T-helper 17 cell (primary cell): ENCODE measurements at places on chromosomes 1 and 21.

DNA sequence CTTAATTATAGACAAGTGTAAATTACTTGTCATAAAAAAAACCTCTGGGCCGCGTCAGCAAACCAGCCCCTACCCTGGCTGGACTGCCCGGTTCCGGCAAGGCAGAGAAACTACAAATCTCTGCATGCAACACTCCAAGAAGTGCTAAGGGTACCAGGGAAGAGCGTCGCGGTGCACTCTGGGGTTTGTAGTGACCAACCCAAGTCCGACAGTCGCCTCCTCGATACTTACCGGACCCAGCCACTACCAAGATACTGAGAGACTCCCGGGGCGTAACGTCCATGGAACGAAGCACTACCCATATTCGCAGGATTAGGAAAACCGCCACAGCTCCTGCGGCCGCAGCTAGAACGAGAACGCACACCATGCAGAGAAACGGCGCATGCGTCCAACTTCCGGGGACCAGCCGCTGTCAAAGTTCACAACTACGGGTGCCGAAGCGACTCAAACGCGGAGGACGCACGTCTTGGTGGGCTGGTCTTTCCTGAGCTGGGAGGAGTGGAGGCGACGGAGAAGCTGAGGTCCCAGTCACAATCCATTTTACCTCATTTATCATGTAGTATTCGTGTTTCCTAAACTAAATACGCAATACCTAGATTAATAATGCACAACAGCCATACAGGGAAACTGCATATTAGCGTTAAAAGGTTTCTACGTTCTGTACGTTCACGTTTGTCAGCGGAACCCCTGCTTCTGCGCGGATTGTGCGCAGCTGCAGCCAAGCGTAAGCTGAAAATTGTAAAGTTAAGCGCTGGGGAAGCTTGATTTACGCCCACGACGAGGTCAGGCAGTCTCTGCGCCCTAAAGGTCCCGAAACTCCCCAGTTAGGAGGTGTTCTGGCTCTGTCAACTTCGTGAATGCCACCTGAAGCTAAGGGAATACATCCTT, at the start of gene ALG14:
Gene ALG14 (minus strand): TSS at position 420 of the 888 bp plus-strand sequence. CDS start 53 bp downstream, at position 367.
- DNase-seq = peak; percentile 83

DNA sequence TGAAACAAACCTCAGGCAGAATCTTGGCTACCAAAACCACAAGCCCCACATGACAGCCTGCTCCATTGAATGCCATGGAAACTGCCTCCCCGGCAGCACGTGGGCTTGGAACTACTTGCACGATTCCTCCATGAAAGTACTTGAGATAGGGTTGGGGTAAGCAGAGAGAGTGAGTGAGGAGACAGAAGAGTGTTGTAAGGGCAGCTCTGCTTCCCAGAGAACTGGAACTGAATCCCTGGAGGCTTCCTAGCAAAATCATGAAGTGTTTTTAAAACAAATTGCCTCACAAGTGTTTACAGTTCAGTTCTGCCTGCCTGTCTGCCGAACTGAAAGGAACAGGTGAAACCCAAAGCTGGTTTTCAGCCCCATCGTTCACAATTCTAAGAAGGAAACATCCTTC, 35.3 kb upstream of the DNASE2B start:
- no peak for DNase-seq

DNA sequence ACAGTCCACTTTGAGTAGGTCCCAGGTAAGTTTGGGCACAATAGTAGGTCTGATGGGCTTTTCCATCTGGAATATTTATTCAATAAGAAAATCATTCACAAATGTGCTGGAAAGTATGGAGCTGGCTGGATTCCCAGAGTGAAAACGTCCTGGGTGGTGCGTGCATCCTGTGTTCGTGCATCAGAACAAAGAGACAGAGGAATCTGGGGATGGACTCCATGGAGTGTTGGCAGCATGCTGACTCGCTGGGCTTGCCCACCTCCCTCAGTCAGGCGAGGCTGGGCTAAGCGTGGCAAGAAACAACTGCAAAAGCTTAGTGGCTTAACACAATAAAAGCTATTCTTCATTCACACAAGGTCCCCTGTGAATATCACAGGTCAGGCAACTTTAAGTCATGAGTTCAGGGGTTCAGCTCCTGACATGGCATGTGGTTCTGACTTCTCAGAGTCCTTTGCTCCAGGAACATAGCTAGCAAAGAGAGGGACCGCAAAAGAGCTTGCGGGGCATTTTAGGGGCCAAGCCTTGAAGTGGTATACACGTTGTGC, 151.6 kb upstream of the ZNF644 start:
- DNase-seq = no peak

GRCh38 chr1:211933946-211934714, 101.2 kb downstream of the INTS7 start:
- DNase-seq = no peak

DNA sequence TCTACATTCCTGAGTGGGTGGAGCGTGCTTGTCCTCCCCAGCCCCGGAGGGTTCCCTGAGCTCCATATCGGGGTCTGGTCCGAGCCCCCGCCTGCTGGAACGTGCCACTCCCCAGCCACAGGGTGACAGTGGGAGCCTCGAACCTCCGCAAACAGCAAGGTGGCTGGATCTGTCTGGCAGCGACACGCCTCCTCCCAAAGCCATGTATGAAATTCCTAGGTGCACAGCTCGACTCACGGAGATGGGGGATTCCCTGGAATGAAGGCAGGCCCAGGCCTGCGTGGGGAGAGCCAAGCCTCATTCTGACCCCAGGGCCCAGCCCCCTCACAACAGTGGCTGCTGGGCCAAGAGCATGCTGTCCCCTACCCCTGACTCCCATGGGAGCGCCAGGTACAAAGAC, 32.9 kb downstream of the TP73 start:
- DNase-seq = no peak

- DNase-seq = no peak
Measured at GRCh38 chr1:171819946-171820345, 21.4 kb upstream of the DNM3 start.

- no peak for DNase-seq
Measured at GRCh38 chr1:79220509-79220908, 214.0 kb upstream of the ADGRL4 start.

DNA sequence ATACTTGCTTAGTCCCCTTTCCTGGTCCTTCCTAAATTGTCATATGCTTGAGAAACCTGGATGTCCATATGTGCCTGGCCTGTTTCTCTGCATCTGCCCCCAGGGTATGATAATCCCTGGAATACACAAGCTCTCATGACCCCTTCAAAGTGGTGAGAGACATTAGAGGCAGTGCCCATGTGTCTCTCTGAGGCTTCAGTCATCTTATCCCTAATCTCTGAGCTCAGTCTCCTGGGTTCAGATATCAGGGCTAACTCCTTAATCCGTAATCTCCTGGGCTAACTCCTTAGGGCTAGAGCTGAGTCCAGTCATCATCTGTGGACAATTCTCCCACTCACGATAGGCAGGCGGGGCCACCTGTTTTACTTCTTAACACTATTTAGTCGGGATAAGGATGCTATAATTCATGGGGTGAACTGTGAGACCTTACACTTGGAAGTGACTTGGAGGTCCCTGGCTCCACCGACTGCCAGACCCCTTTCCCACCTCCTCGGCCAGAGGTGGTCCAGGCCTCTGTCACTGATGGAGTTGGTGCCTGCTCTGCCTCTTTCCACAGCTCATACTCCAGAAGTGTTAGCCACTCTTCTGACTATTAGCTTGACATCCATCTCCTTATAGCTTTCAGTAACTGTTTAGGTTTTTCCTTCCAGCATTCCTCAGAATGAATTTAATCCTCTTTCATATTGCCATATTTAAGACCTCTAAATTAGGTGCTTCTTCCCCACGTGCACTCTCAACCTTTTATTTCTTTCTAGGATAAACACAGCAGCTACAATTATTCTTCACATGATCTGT, 22.7 kb downstream of the CCN1 start:
- DNase-seq = no peak

GRCh38 chr1:2031546-2032540, 12.7 kb downstream of the GABRD start:
- DNase-seq = no peak
